ENCODE measurements at places on chromosomes 6 and 20.
A peak's percentile ranks its signal among the peaks of the same experiment; 100 is the strongest.

GRCh38 chr6:96246563-96246962 is 230.8 kb downstream of the FUT9 start:
- DNase-seq = no peak

GRCh38 chr20:1949347-1950100 is 44.3 kb downstream of the PDYN start:
- no peak for DNase-seq

- peak; percentile 28 for DNase-seq
These were observed 8.5 kb upstream of the PSMG4 start for GRCh38 chr6:3250231-3250675.

- no peak for DNase-seq
These were observed 954 bp upstream of the BLCAP start for GRCh38 chr20:37528446-37529213.

DNA sequence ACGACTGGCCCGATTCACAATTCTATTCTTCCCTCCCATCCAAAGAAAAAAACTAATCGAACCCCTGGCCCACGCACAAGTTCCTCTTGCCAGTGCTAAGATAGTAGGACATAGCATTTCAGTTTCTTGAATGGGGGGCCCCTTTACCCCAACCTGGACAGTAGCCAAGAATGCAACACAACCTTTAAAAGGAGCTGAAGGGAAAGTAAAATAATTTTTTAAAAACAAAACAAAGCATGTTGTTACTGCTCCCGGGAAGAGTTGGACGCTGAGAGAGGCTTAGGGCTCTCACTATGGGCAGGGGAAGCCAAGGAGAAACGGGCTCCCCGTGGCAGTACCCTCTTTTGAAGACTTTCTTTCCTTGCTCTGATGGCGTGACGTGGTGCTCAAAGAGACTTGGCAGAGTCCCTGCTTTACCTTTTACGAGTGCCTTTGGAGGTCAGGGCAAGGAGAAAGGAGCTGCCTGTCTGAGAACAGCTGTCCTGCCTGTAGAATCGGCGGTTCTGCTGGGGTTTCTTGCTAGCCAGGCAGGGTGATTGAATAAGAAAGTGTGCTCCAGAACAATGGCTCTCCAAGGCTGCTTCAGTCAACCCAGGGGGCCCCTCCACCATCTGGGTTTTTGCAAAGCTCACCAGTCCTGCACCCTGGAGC is 5.8 kb downstream of the TFAP2C start:
- DNase-seq = no peak

DNA sequence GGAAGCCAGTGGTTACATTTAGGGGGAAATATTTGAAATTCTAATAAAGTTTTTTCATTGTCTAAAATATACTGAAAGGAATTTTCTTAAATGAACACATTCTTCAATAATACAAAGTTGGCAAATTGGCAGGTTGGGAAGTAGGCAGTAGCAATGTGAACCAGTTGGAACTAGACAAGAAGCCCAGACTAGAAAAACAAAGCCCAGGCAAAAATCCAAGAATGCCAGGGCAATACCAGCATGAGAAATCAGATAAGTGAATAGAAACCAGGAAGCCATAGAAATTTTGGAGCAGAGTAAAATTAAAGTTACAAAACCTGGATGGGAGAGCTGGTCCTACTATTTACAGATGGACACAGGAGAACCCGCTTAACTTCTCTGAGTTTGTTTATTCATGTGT is 52.2 kb downstream of the TPBG start:
- DNase-seq = no peak

- DNase-seq = no peak
These were observed 1302.8 kb upstream of the EYS start for GRCh38 chr6:67009818-67010217.

DNA sequence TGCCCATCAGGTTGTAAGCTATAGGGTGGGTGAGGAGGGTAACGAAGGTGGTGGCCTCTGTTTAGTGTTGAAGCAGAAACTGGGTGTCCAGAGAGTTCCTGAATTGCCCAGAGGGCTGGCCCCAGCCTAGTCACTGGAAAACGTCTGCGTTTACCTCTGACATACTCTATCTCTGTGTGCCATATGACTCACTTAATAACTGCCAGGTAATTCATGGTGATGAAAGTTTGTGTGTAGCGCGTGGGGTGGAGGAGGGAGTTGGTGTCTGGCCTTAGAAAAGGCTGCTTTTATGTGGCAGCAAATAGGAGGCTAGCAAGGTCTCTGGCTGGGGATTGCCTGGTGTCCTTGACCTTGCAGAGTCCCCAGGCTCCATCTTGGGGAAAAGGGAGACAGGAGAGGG is 47.3 kb downstream of the SLC35D3 start:
- no peak for DNase-seq

DNA sequence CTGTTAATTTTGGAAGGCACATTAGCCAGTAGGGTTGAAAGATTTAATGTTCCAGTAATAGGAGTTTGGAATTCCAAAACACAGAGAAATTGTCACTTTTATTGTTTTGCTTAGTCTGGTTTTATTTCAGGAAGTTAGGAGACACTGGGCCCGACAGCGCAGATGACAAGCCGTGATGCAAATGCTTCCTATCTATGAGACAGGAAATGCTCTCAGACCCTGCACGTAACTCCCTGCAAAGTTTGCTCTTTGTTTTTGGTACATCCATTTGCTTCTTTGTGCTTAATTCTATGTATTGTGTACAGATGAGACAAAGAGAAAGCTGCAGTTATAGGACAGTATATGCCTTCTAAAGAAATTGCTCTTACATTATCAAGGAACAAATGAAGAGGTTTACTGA is 201.6 kb upstream of the SGK1 start:
- peak; percentile 84 for DNase-seq

- DNase-seq = no peak
These were observed 48.4 kb upstream of the SNAP25 start for GRCh38 chr20:10170261-10170660.

- DNase-seq = no peak
These were observed 89.2 kb downstream of the TRMT11 start for GRCh38 chr6:126075335-126076071.

- no peak for DNase-seq
These were observed 1.2 kb downstream of the NAA20 start for GRCh38 chr20:20018366-20018765.

DNA sequence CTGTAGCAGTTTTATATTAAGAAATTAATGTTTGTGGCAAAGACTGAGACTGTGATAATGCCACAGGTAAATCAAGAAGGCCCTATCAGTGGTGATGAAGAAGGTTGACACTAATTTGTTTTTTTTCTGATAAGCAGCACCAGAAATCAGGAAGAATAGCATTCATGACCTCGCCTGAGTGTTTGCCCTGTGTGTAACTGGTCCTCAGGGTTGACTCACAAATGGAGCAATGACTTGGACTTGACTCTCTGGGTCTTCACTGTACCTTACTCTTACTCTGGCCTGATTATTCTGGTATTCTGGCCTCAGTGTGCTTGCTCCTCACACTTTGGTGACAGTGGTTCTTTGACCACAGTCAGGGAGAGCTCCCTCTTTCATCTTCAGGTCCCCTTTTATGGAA is 243.9 kb downstream of the HAO1 start:
- no peak for DNase-seq

DNA sequence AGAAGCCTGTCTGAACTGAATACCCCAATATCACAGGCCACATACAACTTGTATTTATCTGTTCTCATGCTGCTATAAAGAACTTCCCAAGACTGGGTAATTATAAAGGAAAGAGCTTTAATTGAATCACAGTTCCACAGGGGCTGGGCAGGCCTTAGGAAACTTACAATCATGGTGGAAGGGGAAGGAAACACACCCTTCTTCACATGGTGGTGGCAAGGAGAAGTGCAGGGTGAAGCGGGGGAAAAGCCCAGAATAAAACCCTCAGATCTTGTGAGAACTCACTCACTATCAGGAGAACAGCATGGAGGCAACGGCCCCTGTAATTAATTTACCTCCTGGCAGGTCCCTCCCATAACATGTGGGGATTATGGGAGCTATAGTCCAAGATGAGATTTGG is 50.3 kb upstream of the FNDC1 start:
- DNase-seq = no peak

DNA sequence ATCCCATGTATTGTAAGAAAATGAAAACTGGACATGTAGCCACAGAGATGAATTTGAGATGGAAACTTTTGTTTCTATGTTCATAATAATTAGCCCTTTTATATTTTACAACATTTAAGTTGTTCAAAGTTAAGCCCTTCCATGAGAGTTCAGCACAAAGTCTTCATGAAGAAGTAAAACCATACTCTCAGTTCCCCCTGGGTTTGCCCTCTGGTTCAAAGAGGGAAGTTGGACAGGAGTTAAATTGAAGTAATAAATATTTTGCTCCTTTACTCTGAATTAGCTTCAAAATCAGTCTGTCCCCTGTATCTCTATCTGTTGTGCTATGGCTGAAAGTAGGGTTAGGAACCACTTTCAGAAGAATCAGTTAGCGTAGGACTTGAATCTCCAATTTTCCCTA is 31.1 kb downstream of the PHACTR2 start:
- DNase-seq = no peak

GRCh38 chr6:11938285-11938890 is 73.7 kb upstream of the HIVEP1 start:
- DNase-seq = no peak

GRCh38 chr6:109224107-109224875 is 129.0 kb downstream of the CEP57L1 start:
- DNase-seq = no peak

DNA sequence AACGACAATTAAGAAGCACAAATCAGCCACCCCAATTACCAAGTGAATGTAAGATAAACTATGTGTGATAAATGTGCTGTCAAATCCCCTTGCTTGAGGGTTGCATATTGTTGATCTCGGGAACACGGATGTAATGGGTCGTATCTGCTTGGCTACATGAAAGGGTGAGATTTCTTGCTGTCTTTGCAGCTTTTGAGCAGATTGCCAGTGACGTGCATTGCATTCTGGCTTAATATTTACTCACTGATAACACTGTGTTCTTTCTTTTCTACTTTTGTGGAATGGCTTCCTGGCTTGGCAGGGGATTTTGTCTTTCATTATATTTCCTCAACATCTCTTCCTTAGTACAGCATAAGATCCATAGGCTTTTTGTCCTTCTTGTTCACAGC is 10.5 kb upstream of the FAM210B start:
- no peak for DNase-seq

GRCh38 chr6:1396952-1397868 is 7.8 kb downstream of the FOXF2 start:
- peak; percentile 80 for DNase-seq

DNA sequence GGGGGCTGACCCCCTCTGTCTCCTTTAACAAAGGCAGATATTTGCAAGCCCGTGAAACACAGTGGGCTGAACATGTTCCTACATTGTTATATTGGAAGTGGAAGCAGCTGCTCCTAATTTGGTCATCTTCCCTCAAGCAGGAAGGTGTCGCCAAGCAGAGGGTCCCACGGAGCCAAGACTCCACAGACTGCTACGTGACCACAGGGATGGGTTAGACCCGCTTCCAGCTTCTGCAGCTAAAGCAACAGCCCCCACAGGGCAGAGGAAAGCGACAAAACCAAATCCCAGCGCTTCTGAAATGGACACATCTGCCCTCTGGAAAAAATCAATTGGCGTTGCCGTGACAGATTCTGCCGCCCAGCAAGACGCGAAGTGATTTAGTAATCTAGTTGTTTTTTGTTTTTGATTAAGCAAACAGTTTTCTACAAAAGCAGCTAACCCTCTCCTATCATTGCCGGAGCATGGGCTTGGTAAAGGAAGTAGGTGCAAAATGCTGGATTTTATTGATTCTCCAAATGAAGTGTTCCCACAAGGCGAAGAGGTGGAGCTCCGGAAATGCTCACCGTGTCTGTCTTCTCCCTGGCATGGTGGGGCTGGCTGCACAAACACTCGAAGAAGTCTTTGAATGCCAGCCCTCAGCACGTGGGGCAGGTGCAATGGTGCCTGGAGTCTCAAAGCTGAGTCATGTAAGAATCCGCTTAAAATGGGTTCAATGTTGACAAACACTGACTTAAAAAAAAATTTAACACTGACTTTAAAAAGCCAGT is 79.4 kb upstream of the FRMD1 start:
- no peak for DNase-seq

DNA sequence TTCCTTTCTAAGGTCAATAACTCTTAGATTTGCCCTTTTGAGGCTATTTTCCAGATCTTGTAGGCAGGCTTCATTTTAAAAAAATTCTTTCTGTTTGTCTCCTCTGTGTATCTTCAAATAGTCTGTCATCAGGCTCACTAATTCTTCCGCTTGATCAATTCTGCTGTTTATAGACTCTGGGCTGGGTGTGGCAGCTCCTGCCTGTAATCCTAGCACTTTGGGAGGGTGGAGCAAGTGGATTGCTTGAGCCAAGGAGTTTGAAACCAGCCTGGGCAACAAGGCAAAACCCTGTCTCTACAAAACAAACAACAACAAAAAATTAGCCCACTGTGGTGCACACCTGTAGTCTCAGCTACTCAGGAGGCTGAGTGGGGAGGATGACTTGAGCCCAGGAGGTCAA is 40.0 kb upstream of the SCP2D1 start:
- DNase-seq = no peak

DNA sequence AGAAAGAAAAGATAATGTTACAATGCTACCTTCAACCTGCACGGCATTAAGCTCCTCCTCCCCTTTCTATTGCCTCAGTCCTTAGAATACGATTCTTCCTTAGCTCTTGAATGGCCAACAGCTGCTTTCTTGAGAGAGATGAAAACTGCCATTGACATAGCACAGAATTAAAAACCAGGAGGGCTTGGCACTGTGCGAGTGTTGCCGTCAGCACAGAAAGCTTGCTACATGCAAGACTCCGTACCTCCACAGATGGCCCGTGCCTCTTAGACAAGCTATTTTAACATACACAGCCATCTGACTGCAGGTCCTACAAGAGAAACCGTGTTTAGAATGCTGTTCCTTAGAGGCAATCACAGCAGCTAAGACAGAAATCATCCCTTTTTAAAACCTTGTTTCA is 51.7 kb downstream of the ALDH5A1 start:
- no peak for DNase-seq

GRCh38 chr6:136995521-136995920 is 49.2 kb downstream of the IL20RA start:
- no peak for DNase-seq

DNA sequence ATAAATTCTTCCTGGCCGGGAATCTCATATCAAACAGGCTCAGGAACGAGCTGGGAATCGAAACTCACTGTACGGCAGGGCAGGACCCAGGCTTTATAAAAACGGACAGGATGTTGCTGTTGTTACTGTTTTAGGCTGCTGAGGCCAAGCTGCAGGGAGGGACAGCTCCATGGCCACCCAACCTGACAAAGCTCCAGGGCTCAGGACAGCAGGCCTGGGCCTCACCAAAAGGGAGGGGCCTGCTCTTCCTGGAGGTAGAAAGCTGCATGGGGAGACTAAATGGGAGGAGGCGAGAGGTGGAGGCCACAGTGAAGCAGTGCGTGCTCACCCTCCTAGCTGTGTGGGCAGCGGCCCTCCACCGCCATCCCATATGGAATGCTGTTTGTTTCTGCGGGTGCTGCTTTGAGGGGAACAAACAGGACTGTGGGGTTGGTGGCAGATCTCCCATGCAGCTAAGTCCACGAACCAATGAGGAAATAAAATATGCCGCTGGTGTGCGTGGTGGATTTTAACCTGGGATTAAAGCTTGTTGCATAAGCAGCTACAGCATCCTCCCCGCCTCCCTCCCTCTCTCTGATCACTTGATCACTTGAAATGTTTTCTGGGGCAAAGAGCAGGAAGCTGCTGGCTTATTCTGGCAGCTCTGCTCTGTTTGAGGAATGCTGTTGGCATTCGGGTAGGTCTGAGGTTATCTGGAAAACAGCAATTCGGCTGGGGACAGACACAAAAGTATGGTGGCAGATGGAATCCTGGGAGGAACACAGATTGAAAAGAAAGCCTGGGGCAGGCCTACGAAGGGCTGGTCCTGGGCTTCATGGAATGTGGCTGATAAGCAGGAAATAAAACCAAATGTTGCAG is 2.4 kb upstream of the ZMYND8 start:
- peak; percentile 94 for DNase-seq
